ENCODE measurements at places on chromosomes 3 and 15.
A peak's percentile ranks its signal among the peaks of the same experiment; 100 is the strongest.

DNA sequence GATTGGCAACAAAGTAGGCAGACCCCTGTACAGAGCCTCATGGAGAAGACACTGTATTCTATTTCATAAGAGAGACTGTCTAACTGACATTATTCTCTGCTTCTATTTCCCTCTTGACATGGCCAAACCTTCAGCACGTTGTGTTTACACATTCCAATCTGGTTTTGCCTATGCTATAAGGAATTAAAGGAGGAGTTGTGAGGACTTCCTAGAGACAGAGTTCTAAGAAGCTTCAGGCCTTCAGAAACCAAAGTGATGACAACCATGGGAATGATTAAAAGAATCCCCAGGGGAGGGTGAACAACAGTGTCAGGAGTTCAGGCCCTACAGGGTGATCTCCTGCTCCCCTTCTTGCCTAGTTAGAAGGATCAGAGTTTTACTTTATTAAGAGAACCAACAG is 44.9 kb upstream of the CAPN7 start:
- DNase-seq = no peak

DNA sequence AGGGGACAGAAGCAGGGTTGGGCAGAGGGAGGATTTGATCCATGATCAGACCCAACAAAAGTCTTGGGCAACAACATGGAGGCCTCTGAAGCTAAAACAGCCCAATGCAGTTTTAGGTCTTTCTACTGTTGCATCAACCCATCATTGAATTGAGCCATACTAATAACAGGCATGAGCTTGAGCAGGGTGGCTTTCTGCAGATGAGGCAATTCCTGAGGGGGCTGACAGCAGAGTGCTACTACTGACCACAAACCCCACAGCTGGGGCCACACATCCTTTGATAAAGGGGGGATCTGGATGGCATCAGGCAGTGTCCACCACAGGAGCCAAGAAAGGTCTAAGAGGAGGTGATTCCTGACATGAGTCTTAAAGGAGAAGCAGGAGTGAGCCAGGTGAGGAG is 517.0 kb upstream of the PPP2R3A start:
- no peak for DNase-seq

- no peak for DNase-seq
Observed at GRCh38 chr3:52196977-52197376, 983 bp upstream of the ALAS1 start.

GRCh38 chr15:93029836-93030429 is 59.1 kb downstream of the RGMA start:
- no peak for DNase-seq

GRCh38 chr3:52527732-52528585 is 5.7 kb downstream of the NT5DC2 start:
- DNase-seq = no peak

DNA sequence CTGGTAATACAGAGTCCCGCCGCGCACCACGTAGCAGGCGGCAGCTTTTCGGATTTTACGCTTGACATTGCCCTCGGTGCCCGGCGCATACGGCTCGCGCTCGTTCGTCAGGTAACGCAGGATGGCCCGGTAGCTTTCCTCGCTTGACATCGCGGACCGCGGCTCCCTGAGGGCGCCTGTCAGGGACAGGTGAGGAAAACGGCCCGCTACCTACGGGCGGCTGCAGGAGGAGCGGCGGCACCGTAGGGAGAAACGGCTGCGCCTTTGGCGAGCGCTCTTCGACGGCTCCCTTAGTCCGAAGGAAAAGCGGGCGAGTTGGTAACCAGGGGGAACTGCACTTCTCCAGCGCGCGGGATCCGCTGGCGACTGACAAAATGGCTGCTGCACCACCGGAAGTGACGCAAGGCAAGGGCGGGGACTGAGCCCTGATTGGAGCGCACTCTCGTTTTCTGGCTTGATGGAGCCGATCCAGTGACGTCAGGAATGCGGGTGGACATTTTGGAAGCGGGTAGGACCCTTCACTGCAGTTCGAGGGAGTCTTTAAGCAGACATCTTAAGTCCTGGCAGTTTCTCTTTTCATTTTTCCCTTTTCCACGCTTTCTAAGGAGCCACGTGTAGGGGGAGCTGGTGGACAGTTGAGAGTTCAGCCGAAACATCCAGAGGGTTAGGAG is at the start of gene ZBTB11:
TSS of gene ZBTB11 (minus strand) at position 368 of the 671 bp plus-strand sequence. CDS start at position 150, 218 bp downstream.
- DNase-seq = no peak

- no peak for DNase-seq
Observed at GRCh38 chr3:41223691-41224090, 24.4 kb downstream of the CTNNB1 start.

- no peak for DNase-seq
Observed at GRCh38 chr15:31331389-31331788, 4.8 kb downstream of the KLF13 start.

DNA sequence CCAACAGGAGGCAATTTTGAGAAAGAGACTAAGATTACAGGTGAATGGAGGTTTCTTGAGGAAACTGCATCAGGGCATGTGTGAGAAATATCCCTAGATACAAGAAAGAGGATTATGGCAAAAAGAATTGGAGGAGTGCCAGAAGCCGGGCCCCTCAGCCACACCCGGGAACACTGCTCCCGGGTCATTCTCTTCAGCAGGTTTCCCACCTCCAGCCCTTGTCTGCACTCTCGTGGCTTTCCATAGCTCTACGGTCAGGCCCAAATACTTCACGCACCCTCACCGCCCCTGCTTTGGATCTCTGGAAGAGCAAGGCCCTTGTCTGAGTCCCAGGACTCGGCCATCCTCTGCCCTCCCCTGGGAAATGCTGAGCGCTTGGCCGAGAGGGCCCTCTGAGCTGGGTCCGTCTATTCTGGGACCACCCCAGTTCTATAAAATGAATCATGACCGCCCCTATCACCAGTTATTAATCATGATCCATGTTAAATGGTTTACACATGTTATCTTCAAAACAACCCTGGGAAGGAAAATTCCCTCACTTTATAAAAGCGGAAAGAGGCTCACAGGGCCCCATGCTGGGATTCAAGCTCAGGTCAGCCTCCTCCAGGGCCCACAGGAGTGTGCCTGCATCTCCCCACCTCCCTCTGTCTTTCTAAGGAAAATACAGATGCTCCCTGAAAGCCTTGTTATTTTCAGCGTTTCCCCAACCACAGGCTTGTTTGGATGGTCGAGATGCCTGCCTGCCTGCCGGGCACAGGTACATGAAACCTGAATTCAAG is 38.8 kb upstream of the SPTBN5 start:
- no peak for DNase-seq

- DNase-seq = peak; percentile 7
Observed at GRCh38 chr3:171115667-171116066, 89.1 kb upstream of the SLC2A2 start.

DNA sequence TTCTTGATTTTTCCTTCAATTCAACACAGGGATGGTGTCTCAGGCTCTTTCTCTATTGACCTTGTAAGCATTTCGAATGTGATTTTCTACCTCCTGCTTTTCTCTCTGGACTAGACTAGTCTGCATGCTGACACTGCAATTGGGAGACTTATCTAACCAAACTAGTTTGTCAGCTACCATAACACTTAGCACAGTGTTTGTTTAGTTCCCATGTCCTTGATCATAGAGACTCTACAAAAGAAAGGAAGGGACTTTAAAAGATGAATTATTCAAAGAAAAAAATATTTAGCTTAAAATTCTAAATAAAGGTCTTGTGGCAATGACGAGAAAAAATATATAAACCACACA is 407.0 kb downstream of the ERC2 start:
- no peak for DNase-seq

- DNase-seq = no peak
Observed at GRCh38 chr3:86229775-86230094, 761.2 kb downstream of the VGLL3 start.

GRCh38 chr15:90004671-90005070 is 3.5 kb downstream of the ZNF710 start:
- DNase-seq = no peak

DNA sequence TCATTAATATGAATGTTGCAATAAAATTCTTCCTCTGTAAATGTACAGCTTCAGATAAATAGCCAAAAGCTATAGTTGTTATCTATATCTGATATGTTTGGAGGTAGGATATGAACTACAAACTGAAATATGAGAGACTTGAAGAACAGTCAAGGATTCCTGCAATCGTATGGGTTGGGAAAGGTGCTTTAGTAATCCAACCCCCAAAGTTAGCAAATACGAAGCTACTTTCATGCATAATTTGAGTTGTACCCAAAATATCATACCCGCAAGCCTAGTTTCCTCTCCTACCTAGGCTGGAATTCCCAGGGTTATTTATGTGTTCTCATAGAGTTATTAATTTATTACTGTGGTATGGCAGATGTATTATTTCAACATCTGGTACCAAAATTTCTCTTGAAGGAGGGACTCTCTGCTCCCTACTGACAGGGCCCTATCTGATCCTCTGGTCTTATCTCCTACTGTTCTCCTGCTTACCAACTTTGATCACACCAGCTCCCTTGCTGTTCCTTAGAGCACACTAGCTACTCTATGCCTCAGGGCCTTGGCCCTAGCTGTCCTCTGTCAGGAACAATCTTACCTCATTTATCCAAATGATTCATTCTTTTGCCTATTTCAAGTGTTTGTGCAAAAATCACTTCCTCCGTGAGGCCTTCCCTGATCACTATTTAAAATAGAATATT is 140.4 kb upstream of the CCDC54 start:
- DNase-seq = no peak

DNA sequence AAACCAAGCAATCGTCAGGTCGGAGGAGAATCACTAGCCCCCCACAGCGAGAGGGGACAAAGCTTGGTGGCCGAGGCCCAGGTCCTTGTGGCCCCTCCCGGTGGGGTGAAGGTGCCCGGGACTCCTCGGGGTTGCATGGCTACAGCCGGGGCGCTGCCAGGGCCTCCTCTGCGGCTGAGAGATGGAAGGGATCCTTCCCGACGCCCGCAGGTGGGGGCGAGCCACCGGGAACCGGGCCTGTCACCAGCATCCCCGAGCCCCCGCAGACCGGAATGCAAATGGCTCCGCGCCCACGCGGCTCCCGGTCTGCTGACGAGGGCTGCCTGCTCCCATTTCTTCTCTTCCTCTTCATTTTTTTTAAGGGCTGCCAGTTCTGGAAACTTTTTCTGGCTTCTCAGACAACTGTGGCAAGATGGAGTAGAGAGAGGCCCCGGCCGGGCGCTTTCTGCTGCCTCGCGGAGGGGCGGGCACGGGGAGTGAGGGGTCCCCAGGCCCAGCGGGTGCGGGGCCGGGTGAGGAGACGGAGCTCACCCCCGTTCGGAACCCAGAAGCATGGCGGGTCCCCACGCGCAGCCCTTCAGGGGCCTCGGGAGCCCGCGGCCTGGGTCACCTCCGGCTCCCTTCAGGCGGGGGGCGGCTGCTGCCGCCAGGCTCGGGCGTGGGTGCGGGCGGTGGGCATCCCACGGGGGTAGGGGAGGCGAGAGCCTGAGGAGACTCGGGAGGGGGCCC is 27.5 kb downstream of the MELTF start:
- DNase-seq = no peak

DNA sequence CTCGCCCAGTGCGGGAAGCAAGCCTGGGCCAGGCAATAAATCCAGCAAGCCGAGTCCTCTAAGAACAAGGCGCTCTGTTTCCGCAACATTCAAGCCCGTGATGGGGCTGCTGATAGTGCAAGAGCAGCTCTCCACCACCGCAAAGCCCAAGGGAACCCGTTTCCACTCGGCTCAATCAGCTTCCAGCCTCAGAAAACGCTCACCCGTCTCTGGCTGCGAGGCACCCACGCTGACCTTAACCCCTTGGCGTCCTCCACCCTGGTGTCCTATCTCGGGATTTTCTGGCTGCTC is 17.8 kb downstream of the SPATA12 start:
- no peak for DNase-seq

DNA sequence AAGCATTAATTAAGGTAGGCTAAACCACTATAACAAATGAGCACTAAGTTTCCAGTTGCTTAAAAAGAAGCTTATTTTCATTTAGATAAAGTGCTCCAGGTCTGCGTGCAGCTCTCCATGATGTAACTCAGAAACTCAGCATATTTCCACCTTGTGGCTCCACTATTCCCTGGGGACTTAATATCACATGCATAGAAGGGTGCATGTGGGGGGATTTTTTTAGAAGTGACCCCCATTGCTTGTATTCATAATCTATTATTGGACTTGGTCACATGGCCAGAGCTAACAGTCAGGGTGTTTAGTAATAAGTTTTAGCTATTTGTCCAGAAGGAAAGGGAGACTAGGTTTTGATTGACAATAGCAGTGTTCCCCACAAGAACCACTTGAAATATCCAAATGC is 86.8 kb downstream of the TMCO5A start:
- no peak for DNase-seq

DNA sequence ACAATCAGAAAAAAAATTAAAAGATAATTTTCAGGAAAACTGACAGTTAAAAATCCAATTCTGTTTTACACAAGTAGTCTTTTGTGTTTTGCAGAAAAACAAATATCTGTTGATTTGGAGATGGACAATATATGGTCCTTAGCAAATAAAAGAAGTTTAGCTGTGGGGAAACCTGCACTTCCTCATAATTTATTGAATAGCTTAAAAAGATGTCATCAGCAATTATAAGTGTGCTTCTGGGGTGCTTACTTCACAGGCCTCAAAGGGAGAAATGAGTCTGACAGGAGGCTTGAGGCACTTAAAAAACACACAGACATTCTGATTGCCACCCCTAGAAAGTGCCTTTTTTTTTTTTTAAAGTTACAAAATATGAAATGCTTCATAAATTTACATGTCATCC is 31.6 kb upstream of the CERS3 start:
- no peak for DNase-seq

DNA sequence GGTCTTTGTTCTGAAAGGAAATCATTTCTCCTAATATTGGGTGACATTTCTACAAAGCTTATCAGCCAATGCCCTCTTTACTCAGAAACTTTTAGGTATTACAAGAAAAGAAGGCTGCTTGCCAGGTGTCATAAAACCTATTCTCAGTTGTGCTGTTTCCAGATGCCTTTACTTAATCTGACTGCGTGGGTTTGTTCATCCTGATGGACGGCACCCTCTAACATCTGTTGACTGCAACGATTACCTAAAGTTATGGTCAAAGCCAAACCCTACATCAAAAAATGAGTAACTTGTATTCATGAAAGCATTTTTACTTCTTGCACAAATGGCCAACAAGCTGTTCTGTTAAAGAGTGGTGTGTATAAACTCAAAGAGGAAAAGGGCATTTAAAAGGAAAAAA is 207.7 kb upstream of the PDZRN3 start:
- no peak for DNase-seq

Data from anterior cingulate cortex (tissue), 58 donors.